Esophagus muscularis mucosa (tissue), 4 donors: ENCODE measurements at places on chromosomes 3 and 15. TPM values are rescaled to one million over a fixed set of nuclear protein-coding genes. Genes with fewer than 3 reads are reported as not detected.

CLDN16 gene
- not detected for total RNA-seq

FGF7 gene
- 106 TPM for total RNA-seq

CORO2B gene
- total RNA-seq, result 6.0 TPM

DNA sequence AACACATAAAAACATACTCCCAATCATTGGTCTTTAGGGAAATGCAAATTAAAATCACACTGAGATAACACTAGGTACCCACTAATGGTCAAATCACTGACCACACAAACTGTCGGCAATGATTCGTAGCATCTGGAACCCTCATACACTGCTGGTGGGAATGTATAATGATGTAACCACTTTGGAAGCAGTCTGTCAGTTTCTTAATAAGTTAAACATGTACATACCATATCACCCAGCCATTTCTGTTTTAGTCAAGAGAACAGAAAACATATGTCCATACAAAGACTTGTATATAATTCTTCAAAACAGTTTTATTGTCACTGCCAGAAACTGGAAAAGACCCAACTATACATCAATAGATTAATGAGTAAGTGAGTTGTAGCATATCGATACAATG lies 63.3 kb upstream of the LRRC3B start:
- DNase-seq, result no peak
- H3K4me3 ChIP-seq, result no peak overlapping the region
- H3K27me3 ChIP-seq, result no peaks in the 10 kb centered on the region
- no peak overlapping the region for H3K27ac ChIP-seq

DNA sequence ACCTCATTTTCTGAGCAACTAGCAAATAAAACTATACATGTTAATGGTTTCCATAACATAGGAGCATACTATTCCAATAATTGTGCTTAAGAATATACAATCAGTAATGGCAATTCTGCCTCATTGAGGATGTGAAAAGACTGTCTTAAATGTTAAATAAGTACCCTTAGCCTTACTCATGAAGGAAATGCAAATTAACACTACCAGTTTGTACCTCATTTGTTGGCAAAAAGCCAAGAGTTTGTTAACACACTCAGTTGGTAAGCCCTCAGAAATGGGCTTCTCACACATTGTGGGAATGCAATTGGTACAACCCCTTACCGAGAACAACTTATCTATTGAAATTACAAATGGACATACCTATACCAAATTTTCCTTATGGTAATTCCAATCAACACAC lies 9.2 kb upstream of the STT3B start:
- no peak for DNase-seq
- H3K27me3 ChIP-seq, result no peaks in the 10 kb centered on the region
- H3K4me1 ChIP-seq, result no peaks in the 10 kb centered on the region
- no peak overlapping the region for H3K27ac ChIP-seq
- H3K36me3 ChIP-seq, result no peaks in the 10 kb centered on the region

DNA sequence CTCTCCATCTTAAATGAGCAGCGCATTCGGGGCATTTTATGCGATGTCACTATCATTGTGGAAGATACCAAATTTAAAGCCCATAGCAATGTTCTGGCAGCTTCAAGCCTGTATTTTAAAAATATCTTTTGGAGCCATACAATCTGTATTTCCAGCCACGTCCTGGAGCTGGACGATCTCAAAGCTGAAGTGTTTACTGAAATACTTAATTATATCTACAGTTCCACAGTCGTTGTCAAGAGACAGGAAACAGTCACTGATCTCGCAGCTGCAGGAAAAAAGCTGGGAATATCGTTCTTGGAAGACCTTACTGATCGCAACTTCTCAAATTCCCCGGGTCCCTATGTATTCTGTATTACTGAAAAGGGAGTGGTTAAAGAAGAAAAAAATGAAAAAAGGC lies 44.4 kb upstream of the RASA2 start:
- DNase-seq, result peak; percentile 89
- H3K27me3 ChIP-seq, result no peaks in the 10 kb centered on the region
- H3K4me3 ChIP-seq, result peak overlapping the region; percentile 19
- peaks cover 71% of the 10 kb centered on the region for H3K4me1 ChIP-seq
- H3K27ac ChIP-seq, result peak overlapping the region; percentile 86
- H3K36me3 ChIP-seq, result peaks cover 25% of the 10 kb centered on the region

GRCh38 chr3:153679714-153680113 lies 441.5 kb upstream of the ARHGEF26 start:
- H3K27me3 ChIP-seq, result no peaks in the 10 kb centered on the region
- no peak for DNase-seq
- no peaks in the 10 kb centered on the region for H3K36me3 ChIP-seq
- H3K27ac ChIP-seq, result no peak overlapping the region
- no peaks in the 10 kb centered on the region for H3K4me1 ChIP-seq
- no peak overlapping the region for H3K4me3 ChIP-seq

DNA sequence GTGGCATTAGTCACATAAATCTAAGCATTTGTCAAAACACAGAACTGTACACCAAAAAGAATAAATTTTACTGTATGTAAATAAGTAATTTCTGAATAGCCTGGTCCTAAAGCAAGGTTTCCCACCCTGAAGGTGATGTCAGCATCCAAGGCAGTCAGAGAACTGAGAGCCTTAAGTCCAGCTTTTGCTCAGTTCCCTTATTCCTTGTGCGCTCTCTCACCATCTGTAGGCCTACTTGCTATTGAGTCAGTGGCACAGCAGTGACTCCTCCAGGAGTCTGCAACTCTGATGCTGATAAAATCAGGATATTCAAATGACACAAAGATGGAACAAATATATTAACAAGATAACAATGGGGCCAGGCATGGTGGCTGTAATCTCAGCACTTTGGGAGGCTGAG lies 22.3 kb downstream of the VPS39 start:
- no peak overlapping the region for H3K4me3 ChIP-seq
- H3K27me3 ChIP-seq, result no peaks in the 10 kb centered on the region
- no peak overlapping the region for H3K27ac ChIP-seq
- peaks cover 92% of the 10 kb centered on the region for H3K36me3 ChIP-seq
- no peak for DNase-seq
- no peaks in the 10 kb centered on the region for H3K4me1 ChIP-seq
